Activated CD8-positive, alpha-beta T cell treated with anti-CD3 and anti-CD28 coated beads for 36 hours (primary cell): ENCODE measurements at places on chromosomes 1 and 21. TPM values are rescaled to one million over a fixed set of nuclear protein-coding genes. Genes with fewer than 3 reads are reported as not detected.
A peak's percentile ranks its signal among the peaks of the same experiment; 100 is the strongest.

- no peak for DNase-seq
These were observed 10.8 kb upstream of the PLEKHG5 start for GRCh38 chr1:6502000-6502891.

- no peak for DNase-seq
These were observed 72.6 kb upstream of the CSF1 start for GRCh38 chr1:109837852-109838570.

DNA sequence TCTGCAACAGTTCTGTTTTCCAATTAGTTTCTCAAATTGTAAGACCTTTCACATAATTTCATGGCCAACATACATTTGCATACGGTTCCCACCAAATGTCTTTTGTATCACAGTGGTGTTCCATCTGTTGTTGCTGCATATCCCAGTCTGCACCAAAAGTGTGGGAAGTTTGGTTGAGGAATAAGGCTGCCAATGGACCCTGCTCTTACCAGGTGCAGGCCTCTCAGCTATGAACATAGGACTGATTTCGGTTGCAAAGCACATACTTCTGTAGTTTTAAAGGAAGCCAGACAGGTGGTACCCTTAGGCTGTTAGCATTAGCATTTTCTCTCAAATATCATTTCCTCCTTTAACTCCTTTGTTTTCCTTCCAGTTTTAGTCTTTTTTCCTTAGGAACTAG lies 33.8 kb downstream of the ADGRL4 start:
- no peak for DNase-seq

DNA sequence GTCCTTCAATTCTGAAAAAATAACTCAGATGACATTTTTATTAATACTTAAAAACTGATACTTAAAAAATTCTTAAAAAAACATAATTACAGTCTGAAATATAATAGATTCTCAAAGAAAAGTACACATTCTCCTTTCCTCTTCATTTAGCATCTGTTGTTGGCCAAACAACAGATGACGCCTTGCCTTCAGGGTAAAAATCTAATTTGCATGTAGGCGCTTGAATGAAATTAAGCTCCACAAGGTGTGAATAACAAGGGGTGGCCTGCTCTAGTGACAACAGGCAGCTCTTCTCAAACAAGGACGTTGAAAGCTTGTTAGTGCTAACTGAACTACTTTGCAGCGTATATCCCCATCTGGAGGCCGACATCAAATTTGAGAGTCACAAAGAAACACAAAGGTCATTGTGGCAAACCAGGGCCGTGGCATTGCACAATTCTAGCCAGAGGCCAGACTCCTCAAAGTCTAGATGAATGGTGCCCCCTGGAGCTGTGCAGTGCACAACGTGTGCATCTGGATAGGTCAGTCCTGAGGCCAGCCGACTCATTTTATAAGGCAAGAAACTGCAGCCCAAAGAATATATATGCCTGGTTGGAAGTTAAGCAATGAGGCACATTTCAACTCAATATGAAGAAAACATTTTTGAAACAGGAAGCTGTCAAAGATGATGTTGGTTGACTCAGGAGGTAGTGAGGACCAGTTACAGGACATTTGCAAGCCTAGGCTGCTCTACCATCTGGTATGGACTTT lies 459.2 kb upstream of the RUNX1 start:
- peak; percentile 33 for DNase-seq

DYNLT5 gene
- total RNA-seq: not detected

DNA sequence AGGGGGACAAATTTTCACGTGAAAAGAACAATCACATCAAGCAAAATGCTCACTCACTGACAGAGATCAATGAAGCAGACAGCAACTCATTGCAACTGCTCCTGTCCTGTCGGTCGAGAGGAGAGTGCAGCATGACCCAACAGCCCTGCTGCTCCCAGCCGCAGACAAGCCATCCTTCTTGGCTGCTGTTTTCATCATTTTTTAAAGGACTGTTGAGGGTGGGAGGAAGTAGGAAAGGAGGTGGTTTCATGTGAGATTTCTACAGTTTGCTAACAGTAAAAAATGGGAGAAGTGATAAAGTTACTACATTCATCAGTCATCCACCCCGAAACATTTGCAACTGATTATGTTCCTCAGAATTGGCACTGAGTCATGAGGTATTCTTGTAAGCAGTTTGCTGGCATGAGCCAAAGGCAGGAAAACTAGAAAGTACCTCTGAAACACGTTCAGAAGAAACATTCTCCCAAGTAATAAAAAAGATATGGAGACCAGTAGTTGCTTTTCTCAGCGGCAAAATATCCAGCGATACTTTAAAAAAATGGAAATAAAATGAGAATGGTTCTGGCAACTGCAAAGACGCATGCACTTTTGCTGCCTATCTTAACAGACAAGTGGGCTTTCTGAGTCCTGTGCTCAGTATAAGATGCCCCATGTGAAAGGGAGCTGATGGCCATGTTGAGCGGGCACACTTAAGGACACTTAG lies 72.0 kb upstream of the CLDN14 start:
- DNase-seq: no peak

DNA sequence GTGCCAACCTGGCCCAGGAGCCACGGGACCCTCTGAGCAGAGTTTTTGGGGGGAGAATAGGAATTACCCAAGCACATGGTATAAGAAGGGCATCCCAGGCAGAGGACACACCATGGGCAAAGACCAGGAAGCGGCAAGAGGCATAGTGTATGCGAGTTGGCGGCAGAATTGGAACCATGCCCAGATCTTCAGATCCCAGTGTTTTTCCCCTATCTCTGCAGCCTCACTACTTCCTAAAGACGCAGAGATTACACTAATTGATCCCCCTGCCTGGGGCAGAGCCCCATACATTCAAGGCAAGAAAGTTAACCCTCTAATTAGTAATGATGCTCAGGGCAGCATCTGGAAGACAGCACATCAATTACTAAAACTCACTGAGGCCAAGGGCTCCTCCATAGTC lies 48.2 kb downstream of the SYT2 start:
- no peak for DNase-seq

USF1 gene
- 50.0 TPM for total RNA-seq

PGBD5 gene
- not detected for total RNA-seq

GRCh38 chr1:97091263-97091662 lies 369.7 kb downstream of the PTBP2 start:
- no peak for DNase-seq

ARHGEF16 gene
- not detected for total RNA-seq

FTCD gene
- total RNA-seq: 0.52 TPM

DNA sequence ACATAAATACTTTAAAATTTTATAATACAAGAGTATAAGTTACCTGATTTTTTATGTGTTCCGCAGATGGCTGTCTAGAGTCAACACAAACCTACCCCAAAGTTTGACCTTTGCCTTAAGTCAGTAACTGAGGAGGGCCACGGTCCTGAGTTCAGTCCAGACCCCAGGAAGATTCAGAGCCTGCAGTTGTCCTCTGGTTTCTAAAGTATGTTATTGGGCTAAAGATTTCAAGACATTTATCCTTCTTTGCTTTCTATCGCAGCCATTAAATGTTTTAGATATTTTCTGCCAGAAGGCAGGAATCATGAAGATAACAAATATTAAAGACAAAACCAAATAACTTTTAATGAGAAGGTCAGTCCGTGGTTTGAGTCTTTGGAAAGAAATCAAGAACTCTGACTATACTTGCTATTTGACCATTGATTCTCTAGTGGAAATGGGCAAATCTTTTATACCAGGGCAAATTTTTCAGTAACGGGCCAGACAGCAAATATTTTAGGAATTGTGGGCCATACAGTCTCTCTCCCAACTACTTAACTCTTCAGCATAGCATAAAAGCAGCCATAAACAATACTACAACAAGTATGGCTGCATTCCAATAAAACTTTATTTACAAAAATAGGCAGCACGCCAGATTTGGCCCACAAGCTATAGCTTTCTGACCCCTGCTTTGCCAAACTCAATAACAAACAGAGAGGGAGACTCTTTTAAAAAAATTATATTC lies 38.0 kb upstream of the HAO2 start:
- DNase-seq: no peak

DNA sequence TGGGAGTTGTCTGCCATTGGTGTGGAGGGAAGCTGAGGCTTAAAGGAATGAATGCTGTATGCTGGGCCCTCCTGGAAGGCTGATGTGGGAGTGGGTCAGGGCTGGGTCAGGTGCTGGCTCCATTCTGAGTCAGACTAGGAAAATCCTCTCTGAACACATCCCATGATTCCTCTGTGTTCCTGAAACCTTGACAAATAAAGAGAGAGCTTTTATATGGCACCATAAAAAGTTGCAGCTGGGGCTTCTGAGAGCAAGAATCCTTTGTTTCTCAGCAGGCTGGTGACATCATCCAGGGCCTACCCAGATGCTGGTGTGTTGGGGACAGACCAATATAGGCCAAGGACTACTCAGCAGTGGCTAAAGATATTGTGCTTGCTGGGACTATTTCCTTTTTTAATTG lies 27.8 kb upstream of the NFASC start:
- no peak for DNase-seq

TCEA3 gene
- 8.3 TPM for total RNA-seq

CELA2B gene
- not detected for total RNA-seq

- DNase-seq: peak; percentile 65
These were observed 28.5 kb downstream of the CNIH3 start for GRCh38 chr1:224644553-224645154.

- DNase-seq: no peak
These were observed 84.2 kb downstream of the ABCA4 start for GRCh38 chr1:94036730-94037129.

GRCh38 chr1:198157847-198158725 lies 1.3 kb downstream of the NEK7 start:
- peak; percentile 61 for DNase-seq

- no peak for DNase-seq
These were observed 129.0 kb downstream of the APP start for GRCh38 chr21:26041431-26042180.

DNA sequence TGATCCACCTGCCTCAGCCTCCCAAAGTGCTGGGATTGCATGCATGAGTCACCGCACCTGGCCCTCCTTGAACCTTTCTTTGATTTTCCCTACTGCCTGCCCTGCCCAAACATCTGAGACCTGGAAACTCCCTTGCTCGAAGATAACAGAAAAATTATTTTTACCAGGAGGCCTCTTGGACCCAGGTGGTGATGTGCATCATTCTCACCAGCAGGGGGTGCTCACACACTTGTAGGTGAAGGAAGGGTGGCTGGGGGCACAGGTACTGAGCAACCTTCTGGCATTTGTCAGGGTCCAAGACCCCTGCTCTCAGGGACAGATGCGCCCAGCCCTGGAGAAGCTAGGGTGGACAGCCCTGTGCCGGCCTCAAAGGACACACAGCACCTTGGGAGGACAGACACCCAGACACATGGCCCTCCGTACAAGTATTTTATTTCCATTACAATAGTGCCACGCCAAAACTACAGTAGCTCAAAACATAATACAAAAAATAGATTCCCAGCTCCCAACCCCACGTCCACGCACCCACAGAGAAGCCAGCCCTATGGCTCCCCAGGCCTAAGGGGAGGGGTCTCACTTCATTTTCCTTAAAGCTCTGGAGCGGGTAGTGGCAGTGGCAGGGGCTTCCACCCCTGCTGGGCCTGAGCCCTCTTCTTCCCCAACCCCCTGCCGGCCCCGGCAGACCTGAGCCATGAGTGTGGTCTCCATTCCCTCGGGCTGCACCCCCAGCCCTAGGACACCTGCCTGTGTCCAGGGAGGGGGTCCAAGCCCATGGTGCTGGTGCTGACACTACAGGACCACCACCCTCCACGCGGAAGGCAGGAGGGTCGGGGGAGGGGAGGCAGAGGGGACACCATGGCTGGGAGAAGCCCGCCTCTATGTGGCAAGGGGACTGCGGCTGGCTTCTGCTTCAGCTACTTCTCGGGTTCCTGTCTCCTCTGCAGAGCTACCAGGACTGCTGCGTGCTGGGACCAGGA lies 40.4 kb upstream of the EIF4G3 start:
- DNase-seq: peak; percentile 86

GOLT1A gene
- total RNA-seq: not detected

GRCh38 chr1:103107741-103108375 lies 464 bp downstream of the COL11A1 start:
- DNase-seq: no peak

GRCh38 chr1:161910604-161911003 lies 113.1 kb downstream of the OLFML2B start:
- no peak for DNase-seq

DNA sequence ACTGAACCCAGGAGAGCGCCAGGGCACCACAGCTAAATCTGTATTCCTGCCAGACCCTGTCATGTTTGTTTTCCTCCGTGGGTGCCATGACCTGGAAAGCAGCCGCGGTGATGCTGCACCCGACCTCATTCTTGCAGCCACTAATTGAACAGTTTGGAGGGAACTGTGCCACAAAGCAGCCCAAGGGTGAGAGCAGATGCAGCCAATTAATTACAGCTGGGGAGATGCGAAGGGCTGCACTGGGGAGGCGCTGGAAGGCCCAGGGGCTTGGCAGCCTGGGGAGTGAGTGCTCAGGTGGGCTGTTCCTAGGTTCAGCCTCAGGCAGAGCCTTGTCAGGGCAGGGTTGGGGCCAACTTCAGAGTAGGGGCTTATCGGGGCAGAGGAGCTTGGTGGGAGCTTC lies 158.4 kb upstream of the CD34 start:
- DNase-seq: no peak

DNA sequence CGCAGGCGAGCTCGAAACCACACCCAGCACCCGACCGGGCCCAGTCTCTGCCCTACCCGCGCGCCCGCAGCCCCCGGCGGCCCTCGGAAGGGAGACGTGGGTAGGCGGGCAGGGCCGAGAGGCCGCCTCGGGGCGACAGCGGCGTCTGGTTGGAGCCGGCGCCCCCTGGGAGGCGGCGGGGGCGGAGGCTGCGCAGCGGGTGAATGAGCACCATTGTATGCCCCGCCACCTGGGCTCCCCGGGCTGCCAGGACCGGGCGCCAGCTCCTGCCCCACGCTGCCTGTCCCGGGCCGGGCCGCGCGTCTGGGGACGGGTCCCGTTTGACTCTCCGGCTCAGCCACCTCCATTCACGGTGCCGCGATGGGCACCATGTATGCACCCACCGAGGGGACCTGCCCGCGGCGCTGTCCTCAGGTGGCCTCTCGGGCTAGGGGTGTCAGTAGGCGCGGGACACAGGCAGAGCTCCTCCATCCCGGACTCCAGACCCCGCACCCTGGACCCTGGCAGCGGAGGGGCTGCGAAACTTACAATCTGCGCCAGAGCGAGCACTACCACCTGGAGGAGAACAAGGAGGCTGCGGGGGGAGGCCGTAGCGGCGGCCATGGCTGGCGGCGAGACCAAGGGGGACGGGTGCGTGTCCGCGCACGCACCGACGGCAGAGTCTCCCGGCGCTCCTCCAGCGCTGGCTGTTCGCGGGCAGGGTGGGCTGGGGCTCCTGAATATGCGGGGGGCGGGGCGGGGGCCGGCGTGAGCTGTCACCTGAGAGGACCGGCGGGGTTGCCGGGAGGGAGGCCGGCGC lies at the start of gene COL9A2:
Gene COL9A2 (minus strand): TSS at position 692 of the 799 bp plus-strand sequence. CDS start 89 bp downstream, at position 603.
- peak; percentile 78 for DNase-seq

MTOR gene
- total RNA-seq: 34.7 TPM

KRTAP19-3 gene
- total RNA-seq: not detected
